ENCODE measurements at places on chromosomes 13 and 19.

DNA sequence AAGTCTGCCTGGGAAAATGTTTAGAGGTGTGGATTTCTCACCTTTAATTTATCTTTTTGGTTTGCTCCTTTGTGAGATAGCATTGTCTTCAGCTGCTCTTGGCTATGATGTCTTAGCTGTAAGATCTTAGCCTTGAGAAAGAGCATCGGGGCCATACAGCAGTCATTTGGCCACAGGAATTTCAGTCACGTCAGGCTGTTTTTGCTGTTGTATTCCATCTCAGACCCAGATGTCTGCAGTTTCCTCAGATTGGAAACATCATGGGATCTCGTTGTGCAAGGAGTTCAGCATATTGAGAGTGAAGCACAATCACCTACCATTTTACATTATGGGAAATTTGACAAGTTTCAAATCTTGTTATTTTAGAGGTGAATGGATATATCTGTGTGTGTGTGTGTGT lies 89.3 kb upstream of the C1QTNF9B start:
- no peak for DNase-seq

DNA sequence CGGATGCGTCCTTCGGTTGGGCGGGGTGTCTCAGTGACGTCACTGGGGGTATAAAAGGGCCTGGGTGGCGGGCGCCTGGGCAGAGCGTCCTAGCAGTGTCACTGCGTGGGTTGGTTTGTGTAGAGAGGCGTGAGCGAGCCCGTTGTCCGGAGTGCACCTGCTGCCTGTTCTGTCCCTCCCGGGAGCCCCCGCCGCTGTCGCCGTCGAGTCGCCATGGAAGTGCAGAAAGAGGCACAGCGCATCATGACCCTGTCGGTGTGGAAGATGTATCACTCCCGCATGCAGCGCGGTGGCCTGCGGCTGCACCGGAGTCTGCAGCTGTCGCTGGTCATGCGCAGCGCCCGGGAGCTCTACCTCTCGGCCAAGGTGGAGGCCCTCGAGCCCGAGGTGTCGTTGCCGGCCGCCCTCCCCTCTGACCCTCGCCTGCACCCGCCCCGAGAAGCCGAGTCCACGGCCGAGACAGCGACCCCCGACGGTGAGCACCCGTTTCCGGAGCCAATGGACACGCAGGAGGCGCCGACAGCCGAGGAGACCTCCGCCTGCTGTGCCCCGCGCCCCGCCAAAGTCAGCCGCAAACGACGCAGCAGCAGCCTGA lies 2.9 kb downstream of the IER2 start:
- no peak for DNase-seq

- DNase-seq: no peak
Observed at GRCh38 chr13:113443991-113444390, 9.3 kb downstream of the ADPRHL1 start.

- no peak for DNase-seq
Observed at GRCh38 chr13:114025405-114025713, 51.5 kb upstream of the C13orf46 start.

DNA sequence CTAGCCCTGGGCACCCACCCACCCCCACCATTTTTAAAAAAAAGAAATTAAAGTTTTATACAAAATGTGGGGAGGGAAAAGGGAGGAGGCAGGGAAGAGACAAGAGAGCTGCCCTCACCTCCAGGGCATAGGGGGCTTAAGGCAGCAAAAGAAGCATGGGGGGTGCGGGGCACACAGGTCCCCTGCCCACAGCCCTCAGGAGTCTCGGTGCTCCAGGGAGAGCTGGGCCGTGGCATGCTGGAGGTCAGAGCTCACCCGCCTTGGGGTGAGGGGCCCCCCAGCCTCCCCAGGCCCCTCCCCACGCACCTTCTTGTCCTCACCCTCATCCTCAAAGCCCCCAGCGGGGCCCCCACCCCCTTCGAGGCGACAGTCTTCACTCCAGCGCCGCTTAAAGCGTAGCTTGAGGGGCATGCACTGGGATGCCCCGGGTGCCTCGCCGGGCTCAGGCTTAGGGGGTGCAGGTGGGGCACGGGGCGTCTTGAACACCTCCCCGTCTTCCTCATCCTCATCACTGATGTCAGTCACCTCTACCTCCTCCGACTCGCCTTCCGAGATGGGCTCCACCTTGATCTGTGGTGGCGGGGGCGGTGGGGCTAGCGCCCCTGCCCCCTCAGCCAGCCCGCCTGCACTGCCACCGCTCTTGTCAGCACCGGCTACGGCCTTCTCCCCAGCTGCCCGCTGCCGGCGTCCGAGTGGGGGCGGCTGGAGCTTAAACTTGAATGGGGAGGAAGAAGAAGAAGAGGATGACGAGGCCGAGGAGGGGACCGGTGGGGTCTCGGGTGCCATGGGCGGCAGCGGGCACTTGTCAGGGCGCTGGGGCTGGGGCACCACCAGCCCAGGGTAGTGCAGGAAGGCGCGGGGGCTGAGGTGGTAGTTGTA lies 6.1 kb upstream of the GSK3A start:
- no peak for DNase-seq

DNA sequence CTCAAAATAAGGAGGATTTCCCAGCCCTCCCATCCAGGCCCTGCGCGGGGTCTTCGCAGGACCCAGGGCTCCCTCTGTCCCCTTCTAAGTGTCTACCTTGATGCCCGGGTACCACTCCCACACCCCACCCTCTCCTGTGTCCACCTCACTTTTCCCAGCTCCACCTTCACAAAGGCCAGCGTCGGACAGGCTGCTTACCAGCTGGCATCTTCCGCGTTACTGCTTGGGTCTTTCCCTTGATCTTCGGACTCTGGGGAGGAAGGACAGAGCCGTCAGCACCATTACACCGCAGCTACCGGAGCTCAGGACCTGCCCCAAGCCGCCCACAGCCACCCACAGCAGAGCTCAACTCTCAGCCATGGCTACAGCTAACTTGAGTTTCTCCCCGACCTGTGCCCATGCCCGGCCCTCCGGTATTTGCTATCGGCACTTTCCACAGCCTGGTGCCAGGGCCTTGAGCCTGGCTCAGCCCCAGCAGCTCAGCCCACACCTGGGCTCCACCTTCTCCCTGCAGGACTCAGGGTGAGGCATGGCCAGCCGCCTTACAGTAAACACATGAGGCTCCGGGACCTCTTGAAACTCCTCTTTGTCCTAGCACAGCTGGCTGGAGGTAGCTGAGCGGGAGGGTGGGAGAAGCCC lies 3.8 kb downstream of the C13orf46 start:
- DNase-seq: no peak

DNA sequence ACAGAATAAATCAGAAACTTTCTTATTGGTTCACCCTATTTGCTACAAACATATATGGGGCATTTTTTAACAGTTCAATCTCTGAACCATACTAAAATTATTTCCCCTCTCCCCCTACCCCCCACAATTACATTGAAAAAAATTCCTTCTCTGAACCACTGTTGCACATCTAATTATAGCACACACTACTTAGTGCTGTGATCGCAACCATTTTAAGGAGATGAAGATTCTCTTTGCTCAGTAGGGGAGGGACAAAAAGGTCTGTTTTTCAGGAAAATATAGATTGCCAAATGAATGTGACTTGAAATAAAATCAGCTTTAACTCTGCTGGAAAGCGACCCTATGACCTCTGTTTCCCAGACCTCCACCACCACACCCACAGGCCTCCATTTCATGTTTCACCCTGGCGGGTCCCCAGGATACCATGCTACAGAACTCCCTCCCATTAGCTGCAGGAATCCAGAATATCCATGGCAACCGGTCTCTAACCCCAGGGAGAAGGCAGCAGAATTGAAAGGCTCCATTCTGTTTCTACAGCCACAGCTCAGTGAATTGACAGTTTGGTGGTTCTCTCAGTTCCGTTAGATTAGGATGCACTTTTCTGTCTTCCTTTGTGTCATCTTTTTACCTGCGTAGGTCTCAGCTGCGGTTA lies 286.3 kb downstream of the TBC1D4 start:
- DNase-seq: peak; percentile 38

DNA sequence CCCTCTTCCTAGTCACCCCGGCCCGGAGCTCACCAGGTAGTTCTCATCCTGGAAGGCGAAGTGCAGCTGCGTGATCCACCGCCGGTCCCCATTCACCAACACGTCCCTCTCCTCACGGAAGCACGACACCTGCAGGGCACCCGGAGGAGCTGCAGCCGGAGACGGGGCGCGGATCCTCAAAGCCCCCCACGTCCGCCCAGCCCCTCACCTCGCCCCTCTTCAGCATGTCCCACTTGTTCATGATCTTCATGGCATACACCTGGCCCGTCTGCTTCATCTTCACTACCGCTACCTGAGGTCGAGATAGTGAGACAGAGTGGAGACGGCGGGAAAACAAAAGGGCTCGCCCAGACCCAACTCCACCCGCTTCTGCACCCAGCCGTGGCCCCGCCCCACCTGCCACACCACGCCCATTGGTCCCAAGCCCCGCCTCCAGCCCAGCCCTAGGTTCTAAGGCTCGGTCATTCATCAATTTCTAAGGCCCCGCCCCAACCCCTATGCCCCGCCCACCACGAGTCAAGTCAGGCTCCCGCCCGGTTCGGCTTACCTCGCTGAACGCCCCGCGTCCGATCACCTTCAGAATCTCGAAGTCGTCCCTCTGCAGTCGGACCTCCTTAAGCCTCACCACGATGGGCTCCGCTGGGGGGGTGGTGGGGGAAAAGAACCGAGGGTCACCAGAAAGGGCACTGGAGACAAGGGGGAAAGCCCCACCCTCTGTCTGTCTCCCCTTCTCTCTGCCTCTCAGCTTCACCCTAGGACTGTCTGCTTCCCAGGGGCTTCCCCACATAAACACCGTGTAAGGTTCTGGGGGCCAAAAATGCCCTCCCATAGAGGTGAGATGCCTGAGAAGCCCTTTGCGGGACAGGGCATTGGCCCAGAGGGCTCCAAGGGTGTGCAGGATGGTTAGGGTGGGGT lies 2.8 kb downstream of the DMPK start:
- DNase-seq: peak; percentile 64

DNA sequence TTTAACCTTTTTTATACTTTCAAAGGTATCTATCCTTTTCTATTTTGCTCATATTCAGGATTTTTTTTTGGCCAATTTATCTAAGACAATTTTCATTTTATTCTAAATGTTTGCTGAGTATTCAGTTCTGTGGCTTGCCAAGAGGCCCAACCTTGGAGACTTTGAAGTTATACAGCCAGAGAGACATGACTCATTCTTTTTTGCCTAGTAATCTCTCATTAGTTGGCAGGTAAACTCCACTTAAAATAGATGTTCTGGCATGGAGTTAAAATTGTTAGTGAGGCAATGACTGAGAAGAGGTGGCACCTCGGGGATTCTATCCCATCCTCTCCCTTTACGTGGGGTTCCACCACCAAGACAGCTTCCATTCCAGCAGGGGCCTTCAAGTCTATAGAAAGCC lies 213.8 kb downstream of the KCTD12 start:
- DNase-seq: no peak

DNA sequence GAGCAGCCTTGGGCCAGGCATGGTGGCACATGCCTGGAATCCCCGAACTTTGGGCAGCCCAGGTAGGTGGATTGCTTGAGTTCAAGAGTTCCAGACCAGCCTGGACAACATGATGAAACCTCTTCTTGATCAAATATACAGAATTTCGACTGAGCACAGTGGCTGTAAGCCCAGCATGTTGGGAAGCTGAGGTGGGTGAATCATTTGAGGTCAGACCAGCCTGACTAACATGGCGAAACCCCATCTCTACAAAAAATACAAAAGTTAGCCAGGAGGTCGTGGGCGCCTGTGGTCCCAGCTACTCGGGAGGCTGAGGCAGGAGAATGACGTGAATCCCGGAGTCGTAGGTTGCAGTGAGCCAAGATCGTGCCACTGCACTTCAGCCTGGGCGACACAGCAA lies 8.0 kb upstream of the NLRP7 start:
- DNase-seq: no peak

DNA sequence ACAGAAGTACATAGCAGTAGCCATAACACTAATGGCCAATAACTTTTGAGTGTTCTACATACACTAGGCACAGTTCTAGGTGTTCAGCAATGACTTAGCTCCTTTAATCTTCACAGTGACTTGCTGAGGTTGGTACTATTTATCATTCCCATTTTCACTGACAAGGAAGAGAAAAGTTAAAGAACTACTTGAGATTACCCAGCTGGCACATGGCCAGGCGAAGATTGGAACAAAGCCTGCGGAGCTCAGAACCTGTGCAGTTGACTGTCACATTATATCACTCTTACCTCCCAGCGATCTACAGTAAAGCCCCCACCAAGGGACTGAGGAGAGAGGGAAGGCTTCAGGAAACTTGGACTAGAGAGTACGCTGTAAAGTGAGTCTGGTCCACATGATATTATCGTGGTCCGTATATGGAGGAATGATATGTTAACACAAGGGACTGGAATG lies 42.4 kb upstream of the WDFY2 start:
- no peak for DNase-seq

- DNase-seq: peak; percentile 34
Observed at GRCh38 chr13:48192411-48192935, 40.5 kb upstream of the ITM2B start.

- no peak for DNase-seq
Observed at GRCh38 chr19:28168557-28168956, 1044.4 kb downstream of the UQCRFS1 start.

- no peak for DNase-seq
Observed at GRCh38 chr19:9151367-9151766, 11.2 kb downstream of the ZNF317 start.

GRCh38 chr19:35404879-35405622 lies 34.2 kb downstream of the GPR42 start:
- DNase-seq: no peak

DNA sequence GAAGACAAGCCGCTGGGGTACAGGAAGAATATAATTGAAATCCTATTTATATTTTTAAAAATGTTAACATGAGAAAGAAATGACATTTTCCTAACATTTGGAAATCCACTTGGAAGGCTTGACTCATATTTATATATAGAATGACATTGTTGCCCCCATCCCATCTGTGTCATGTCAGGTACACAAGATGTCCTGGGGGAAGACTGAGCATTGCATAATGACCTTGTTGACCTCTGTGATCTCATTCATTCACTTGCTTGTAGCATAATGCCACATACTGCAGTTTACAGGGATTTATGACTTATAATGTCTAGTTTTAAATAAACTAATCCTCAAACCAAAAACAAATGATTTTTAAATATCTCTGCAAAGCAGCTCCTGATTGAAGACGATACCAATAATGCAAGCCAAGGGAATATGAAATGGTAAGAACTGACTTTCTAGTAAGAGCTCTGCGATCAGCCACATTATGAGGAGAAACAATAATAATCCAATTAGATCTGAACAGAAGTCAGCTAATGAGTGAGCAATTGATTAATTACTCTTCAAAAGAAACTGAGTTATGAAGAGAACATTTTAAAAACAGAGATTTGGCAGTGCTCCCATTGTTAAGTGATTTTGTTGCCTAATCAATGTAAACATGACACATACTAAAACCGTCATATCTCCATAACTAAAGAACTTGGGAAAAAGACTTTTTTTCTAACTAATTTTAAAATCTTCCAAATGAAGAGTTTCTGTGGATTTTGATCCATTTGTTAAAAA lies 21.2 kb upstream of the VWA8 start:
- no peak for DNase-seq

GRCh38 chr13:43000676-43001075 lies 8.6 kb upstream of the EPSTI1 start:
- DNase-seq: no peak

GRCh38 chr13:75744127-75744526 lies 108.0 kb downstream of the LMO7 start:
- DNase-seq: no peak

- DNase-seq: no peak
Observed at GRCh38 chr13:81138353-81138980, 797.5 kb upstream of the SPRY2 start.

All from NCI-H1694 (cell line).